Activated CD8-positive, alpha-beta T cell treated with anti-CD3 and anti-CD28 coated beads for 36 hours (primary cell): ENCODE measurements at places on chromosomes 5 and 9. TPM values are rescaled to one million over a fixed set of nuclear protein-coding genes. Genes with fewer than 3 reads are reported as not detected.

The SMARCA2 gene
- 94.7 TPM for total RNA-seq

DNA sequence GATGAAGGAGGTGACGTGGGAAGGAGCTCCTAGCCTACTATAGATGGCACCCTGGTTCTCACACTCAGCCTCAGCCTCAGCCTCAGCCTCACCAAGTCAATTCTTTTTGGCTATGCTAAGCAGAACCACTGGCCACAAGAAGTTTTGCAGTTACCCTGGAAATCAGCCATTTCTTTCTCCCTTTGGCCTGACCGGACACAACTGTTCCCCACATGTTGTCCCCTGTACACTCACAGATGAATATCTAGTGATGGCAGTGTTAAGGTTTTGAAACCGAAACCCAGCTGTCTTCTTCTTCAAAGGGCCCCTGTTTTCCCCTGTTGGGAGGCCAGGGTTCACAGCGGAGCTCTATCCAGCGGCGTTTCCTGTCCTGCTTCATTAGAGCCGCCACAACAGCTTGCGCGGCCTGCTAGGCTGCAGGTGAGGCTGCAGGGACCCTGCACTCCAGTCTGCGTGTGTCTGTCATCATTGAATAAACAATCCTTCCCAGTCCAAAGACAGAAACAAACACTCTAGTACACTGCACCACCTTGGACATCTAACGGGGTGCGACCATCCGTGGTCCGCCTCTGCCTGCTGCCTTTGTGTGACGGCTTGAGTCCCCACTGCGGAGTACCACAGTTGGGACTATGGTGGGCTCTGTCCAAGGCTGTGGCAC is 250.5 kb downstream of the DENND1A start:
- peak; percentile 52 for DNase-seq
- no peaks in the 10 kb centered on the region for H3K27me3 ChIP-seq
- peaks cover 29% of the 10 kb centered on the region for H3K36me3 ChIP-seq

GRCh38 chr9:109996936-109997580 is 210.9 kb downstream of the C9orf152 start:
- no peak for DNase-seq
- peaks cover 2% of the 10 kb centered on the region for H3K36me3 ChIP-seq
- H3K27me3 ChIP-seq, result no peaks in the 10 kb centered on the region

DNA sequence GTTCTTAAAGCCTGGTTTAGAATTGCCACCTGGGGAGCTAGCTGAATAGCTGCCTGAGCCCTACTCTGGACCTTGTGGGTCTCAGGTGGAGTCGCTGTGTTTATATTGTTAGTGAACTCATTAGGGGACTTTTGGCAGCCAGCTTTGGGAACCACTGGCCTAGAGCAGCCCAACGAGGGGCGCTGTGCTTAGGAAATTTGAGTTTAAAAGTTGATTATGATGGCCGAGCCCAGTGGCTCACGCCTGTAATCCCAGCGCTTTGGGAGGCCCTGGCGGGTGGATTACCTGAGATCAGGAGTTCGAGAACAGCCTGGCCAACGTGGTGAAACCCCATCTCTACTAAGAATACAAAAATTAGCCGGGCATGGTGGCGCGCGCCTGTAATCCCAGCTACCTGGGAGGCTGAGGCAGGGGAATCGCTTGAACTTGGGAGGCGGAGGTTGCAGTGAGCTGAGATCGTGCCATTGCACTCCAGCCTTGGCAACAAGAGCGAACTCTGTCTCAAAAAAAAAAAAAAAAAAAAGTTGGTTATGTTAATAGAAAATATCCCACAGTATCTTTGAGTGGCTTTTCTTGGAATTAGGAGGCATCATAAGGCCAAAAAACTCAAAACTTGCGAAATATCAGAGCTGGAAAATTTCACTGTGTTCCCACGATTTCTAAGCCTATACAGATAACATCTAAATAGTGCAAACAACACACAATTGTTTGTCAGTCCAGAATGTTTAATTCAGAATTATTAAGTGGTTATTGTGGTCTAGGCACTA is 809 bp downstream of the MCCC2 start:
- H3K36me3 ChIP-seq, result peaks cover 22% of the 10 kb centered on the region
- peaks cover 37% of the 10 kb centered on the region for H3K4me1 ChIP-seq
- H3K27ac ChIP-seq, result peak overlapping the region; percentile 92
- peak; percentile 35 for DNase-seq

- H3K27ac ChIP-seq, result no peak overlapping the region
- DNase-seq, result peak; percentile 68
- H3K36me3 ChIP-seq, result no peaks in the 10 kb centered on the region
- H3K27me3 ChIP-seq, result no peaks in the 10 kb centered on the region
- no peak overlapping the region for H3K4me3 ChIP-seq
These were observed 61.7 kb downstream of the HSPA4 start for GRCh38 chr5:133113331-133114061.

The OGN gene
- not detected for total RNA-seq

DNA sequence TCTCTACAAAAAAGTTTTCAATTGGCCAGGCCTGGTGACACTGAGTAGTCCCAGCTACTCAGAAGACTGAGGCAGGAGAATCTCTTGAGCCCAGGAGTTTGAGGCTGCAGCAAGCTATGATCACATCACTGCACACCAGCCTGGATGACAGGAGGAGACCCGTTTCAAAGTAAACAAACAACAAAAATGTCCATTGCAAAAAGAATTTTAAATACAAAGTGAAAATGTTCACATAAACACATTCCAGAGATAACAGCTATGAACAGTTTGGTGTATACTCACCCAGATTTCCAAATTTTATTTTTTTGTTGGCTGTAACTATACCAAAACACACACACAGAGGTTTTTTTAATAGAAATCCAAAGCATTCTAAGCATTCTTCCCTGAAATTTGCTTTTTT is 39.8 kb downstream of the ADRA1B start:
- no peaks in the 10 kb centered on the region for H3K36me3 ChIP-seq
- H3K4me1 ChIP-seq, result no peaks in the 10 kb centered on the region

The PRDM9 gene
- total RNA-seq, result not detected

The FBP1 gene
- total RNA-seq, result 1.4 TPM

The CDX1 gene
- total RNA-seq, result not detected

GRCh38 chr5:10680876-10681481 is 80.1 kb downstream of the DAP start:
- no peak for DNase-seq
- peaks cover 35% of the 10 kb centered on the region for H3K36me3 ChIP-seq
- H3K4me3 ChIP-seq, result no peak overlapping the region
- no peaks in the 10 kb centered on the region for H3K4me1 ChIP-seq

GRCh38 chr5:59850766-59851165 is 42.8 kb downstream of the PDE4D start:
- H3K27ac ChIP-seq, result no peak overlapping the region
- no peak for DNase-seq
- H3K36me3 ChIP-seq, result no peaks in the 10 kb centered on the region
- peaks cover 3% of the 10 kb centered on the region for H3K27me3 ChIP-seq
- no peak overlapping the region for H3K4me3 ChIP-seq

The STKLD1 gene
- 0.45 TPM for total RNA-seq

DNA sequence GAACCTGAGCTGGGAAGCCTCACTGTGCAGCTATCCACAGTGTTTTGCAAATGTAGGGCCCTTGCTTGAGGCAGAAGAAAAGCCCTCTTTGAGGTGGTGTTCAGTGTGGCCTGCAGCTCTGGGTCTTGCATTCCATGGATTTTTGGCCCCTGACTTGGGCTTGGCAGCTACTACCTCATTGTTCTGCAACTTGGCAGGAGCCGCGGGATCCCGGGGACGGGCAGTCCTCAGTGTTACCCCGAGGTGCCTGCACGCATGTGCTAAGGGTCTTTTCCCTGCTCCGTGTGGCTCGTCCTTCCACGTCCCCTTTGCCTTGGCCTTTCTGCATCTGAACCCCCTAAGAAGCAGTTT is 39.8 kb downstream of the NEK6 start:
- no peak overlapping the region for H3K4me3 ChIP-seq
- peaks cover 5% of the 10 kb centered on the region for H3K36me3 ChIP-seq
- no peak overlapping the region for H3K27ac ChIP-seq
- H3K4me1 ChIP-seq, result peaks cover 27% of the 10 kb centered on the region

- H3K4me3 ChIP-seq, result no peak overlapping the region
These were observed 537.8 kb upstream of the FTMT start for GRCh38 chr5:121313886-121314285.

The IGIP gene
- total RNA-seq, result 1.3 TPM

GRCh38 chr9:6833518-6834192 is 75.9 kb downstream of the KDM4C start:
- H3K4me3 ChIP-seq, result no peak overlapping the region
- no peaks in the 10 kb centered on the region for H3K27me3 ChIP-seq
- H3K4me1 ChIP-seq, result peaks cover 4% of the 10 kb centered on the region
- no peak for DNase-seq

- no peaks in the 10 kb centered on the region for H3K36me3 ChIP-seq
- H3K4me1 ChIP-seq, result no peaks in the 10 kb centered on the region
- H3K27me3 ChIP-seq, result no peaks in the 10 kb centered on the region
These were observed 6.6 kb downstream of the C5orf52 start for GRCh38 chr5:157677931-157678330.

The DIPK1B gene
- not detected for total RNA-seq

GRCh38 chr5:17269201-17269600 is 51.8 kb downstream of the BASP1 start:
- H3K4me3 ChIP-seq, result no peak overlapping the region
- H3K27ac ChIP-seq, result no peak overlapping the region
- H3K4me1 ChIP-seq, result no peaks in the 10 kb centered on the region

- no peak overlapping the region for H3K4me3 ChIP-seq
- no peak for DNase-seq
- peak overlapping the region; percentile 18 for H3K27ac ChIP-seq
- peaks cover 10% of the 10 kb centered on the region for H3K36me3 ChIP-seq
- H3K4me1 ChIP-seq, result peaks cover 46% of the 10 kb centered on the region
These were observed 24.3 kb downstream of the GCNT4 start for GRCh38 chr5:75028090-75028489.

GRCh38 chr9:121023064-121023463 is 27.0 kb downstream of the C5 start:
- H3K36me3 ChIP-seq, result no peaks in the 10 kb centered on the region
- DNase-seq, result no peak
- no peak overlapping the region for H3K27ac ChIP-seq
- H3K27me3 ChIP-seq, result no peaks in the 10 kb centered on the region
- H3K4me1 ChIP-seq, result no peaks in the 10 kb centered on the region

DNA sequence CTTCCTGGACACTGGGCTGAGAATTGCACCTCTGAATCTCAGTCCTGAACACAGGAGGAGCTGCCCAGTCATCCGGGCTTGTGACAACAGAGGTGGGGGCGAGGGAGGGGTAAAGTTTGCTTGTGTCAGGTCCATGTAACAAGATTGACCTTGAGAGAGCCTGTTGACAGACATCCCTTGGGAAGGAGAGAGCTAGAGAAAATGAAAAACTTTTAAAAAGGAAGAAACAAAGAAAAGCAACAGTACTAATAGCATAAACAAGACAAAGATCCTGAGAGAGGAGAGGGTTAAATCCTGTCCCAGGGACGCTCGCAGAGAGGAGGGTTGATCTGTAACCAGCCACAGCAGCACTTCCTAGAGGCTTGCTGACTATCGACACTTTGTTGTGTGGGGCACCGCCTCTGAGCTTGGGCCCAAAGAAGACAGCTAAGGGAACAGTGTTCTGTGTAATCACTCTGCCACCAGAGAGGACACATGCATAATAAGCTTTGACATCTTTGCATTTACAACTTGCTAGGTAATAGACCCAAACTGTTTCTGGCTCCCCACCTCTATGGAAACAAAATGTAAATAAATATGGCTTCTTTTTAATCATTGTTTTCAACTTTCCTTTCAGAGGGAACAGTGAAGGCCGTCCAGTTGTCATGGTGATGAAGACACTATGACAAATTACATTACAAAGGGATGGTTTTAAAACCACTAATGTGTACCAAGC is 363.7 kb downstream of the CSNK1G3 start:
- no peaks in the 10 kb centered on the region for H3K36me3 ChIP-seq
- H3K4me3 ChIP-seq, result no peak overlapping the region
- no peak overlapping the region for H3K27ac ChIP-seq
- no peak for DNase-seq

GRCh38 chr5:57834829-57835608 is 352.4 kb upstream of the ACTBL2 start:
- H3K36me3 ChIP-seq, result no peaks in the 10 kb centered on the region
- no peaks in the 10 kb centered on the region for H3K4me1 ChIP-seq
- H3K27me3 ChIP-seq, result peaks cover 2% of the 10 kb centered on the region
- H3K4me3 ChIP-seq, result no peak overlapping the region

DNA sequence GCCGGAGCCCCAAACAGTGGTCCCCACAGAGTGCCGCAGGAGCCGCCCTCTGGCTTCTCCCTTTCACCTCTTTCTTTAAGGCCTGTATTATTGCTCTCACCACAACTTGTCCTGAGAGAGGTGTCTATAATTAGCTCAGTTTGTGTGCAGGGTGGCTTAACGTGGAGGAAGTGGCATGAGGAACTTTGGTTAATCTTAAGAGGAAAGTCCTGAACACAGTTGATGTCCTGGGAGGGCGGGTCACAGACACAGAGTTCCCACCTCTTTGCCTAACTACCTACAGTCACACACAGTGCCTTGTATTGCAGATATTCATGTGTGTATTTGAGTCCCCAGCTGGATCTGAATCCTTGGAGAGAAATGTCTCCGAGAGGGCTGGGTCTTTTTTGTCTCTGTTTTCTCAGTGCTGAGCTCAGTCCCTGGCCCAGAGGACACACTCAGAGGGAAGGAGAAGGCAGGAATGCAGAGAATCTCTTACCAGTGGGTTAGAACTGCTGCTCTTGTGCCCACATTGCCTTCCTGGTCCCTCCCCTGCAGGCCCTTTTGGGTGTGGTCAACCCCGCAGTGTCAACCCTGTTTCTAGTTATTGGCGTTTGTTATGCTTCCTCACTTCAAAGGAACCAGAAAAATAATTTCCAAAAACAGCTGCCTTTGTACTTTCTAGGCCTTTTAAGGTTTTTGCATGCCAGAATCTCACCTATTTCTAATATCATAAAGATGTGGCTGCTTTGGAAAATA is 392.5 kb downstream of the KDM4C start:
- H3K4me1 ChIP-seq, result peaks cover 29% of the 10 kb centered on the region
- no peak overlapping the region for H3K4me3 ChIP-seq
- no peaks in the 10 kb centered on the region for H3K27me3 ChIP-seq
- DNase-seq, result peak; percentile 6
- peaks cover 30% of the 10 kb centered on the region for H3K36me3 ChIP-seq
- peak overlapping the region; percentile 55 for H3K27ac ChIP-seq

GRCh38 chr9:116468793-116469527 is 218.1 kb upstream of the TRIM32 start:
- H3K4me1 ChIP-seq, result peaks cover 4% of the 10 kb centered on the region
- no peak overlapping the region for H3K4me3 ChIP-seq
- peaks cover 2% of the 10 kb centered on the region for H3K36me3 ChIP-seq

The MAMDC4 gene
- total RNA-seq, result 18.5 TPM
